ENCODE measurements at places on chromosomes 5 and 9.

GRCh38 chr9:21696411-21696871, 106.0 kb upstream of the MTAP start:
- no peak for DNase-seq

DNA sequence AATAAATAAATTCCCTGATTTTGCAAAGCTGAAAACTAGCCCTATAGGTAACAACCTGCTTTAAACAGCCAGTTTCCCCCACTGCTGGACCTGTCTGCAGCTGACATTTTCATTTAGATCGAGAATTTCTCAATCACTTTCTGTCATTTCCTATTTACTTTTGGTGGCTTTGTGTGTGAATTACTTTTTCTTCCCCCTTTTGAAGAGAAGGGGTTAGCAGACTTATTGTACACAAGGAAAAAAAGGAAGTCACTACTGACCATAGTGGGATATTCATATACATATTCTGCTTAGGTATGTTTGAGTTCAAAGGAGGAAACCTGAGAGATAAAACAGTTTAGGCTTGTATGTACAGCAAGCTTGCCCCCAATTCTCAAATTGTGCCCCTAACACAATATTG, 27.0 kb upstream of the IFNB1 start:
- no peak for DNase-seq

DNA sequence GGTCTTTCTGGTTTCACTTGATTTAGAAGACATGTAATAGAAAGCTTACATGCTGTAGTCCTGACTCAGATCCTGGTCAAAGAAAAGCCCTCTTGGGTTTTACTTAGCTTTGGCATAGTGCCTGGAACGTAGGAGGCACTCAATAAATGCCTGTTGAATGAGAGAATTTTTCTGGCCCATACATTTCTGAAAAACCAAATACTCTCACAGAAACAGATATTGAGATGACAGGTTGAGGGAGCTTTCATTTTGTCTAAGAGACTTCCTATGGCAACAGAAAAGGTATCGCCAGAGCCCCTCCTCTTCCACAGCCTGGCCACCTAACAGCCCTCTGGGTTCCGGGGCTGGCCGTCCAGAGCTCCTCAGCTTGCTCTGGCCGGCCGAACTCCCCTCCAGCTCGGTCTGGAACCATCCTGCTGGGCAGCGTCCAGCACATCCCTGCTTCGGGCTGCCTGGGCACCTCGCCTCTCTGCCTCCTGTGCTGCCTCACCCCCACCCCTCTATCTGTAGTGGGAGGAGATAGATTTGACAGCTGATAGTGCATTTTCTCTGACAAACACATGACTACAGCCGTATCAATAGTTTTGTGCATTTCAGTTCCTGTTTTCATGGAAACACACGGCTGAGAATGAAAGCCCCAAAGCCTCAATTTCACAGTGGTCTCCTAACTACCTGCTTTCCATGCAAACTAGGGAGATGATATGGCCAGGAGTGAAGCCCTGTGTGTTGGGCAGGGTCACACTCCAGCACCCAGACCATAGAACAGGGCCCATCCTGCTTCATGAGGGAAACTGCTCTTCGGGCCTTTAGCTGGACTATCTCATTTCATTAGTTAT, 1.1 kb downstream of the IL4 start:
- no peak for DNase-seq

DNA sequence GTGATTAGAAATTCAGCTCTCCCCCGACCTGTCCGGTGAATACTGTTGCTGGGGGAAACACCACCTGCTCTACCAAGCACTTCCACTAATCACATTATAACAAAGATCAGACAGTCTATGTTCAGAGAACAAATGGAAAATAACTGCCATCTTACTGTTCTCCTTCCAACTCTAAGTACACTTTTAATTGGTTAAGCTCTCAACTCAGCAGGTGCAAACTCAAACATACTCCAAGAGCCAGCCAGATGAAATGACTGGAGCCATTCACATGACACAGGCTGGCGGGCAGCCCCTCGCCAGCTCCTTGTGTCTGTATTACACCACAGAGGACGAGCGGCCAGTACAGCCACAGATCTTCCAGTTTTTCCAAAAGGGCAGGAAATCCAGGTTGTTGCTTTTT, 16.1 kb downstream of the LIFR start:
- DNase-seq: no peak

GRCh38 chr9:81613002-81613812, 76.1 kb downstream of the TLE1 start:
- no peak for DNase-seq
